ENCODE measurements at places on chromosomes 2 and 18. TPM values are rescaled to one million over a fixed set of nuclear protein-coding genes. Genes with fewer than 3 reads are reported as not detected.

RNF144A gene
- total RNA-seq, result 4.9 TPM

DNA sequence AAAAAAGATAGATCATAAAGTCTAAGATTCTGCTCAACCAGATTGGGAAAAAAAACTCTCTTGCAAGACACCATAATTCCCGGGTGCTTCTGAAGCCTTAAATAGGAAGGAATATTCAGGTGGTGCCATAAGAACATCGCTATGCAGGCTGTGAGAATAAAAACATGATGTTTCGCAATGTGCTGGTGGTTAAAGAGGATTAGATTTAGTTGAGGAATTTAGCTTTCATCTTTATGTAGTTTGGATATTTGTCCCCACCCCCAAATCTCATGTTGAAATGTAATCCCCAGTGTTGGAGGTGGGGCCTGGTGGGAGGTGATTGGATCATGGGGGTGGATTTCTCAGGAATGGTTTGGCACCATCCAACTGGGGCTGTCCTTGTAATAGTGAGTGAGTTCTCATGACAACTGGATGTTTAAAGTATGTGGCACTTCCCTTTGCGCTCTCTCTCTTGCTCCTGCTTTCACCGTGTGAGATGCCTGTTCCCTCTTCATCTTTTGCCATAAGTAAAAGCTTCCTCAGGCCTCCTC lies 132.2 kb downstream of the AKAIN1 start:
- DNase-seq, result no peak
- H3K36me3 ChIP-seq, result no peaks in the 10 kb centered on the region
- no peak overlapping the region for H3K4me3 ChIP-seq
- no peaks in the 10 kb centered on the region for H3K27me3 ChIP-seq

LOXL3 gene
- total RNA-seq, result 17.6 TPM

DNA sequence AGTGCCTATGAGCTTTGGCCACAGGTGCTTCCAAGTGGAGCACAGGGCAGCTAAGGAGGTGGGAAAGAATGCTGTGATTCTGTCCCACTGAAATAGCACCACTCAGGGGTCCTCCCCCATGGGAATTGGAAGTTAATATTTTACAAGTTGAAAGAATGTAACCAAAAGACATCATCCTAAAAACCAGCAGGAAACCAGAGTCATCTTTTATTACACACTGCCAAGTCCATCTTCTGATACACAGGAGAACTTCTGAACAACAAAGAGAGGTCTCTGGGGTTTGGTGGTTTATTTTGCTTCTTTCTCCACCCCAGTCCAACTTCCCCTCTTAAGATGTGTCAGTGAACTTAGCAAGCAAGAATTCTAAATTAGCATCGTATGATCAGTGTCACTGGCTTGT lies 47.7 kb downstream of the COLEC12 start:
- no peaks in the 10 kb centered on the region for H3K27me3 ChIP-seq
- H3K4me1 ChIP-seq, result peaks cover 10% of the 10 kb centered on the region
- H3K36me3 ChIP-seq, result no peaks in the 10 kb centered on the region
- H3K27ac ChIP-seq, result no peak overlapping the region
- no peak for DNase-seq

DNA sequence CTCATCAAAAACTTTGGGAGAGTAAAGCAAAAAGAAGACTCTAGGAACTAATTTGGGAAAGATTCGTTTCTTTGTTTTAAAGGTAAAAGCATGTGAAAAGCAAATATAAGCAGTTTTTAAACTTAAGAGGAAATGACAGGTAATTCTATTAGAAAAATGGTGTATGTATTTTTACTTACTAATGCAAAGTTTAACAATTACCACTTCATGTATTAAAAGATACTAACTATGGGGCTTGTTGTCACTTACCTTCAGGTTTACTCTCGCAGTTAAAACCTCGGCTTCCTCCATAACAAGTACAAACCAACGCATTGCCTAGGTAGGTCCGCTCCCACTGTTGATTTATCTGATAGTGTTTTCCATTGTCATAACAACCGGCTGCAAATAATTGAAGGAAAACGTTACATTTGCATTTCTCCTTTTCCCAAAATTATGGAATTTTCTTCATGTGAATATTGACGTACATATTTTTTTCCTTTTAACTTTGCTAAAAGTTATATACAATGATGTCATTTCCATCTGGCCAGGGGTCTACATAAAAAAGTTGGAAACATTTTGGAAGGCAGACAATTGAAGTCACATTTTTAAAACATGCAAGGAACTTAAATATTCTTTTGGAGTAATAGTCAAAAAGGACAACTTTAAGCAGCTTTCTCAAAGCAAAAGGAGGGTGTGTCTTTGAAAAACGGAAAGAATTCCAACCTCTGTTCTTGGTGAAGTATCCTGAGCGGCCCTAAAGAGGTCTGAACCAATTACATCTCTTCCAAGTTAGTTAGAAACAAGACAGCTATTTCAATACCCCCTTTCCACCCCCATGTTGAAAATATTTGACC lies 1.2 kb downstream of the FN1 start:
- peak overlapping the region; percentile 99 for H3K4me3 ChIP-seq
- H3K27ac ChIP-seq, result peak overlapping the region; percentile 97
- DNase-seq, result no peak

SERPINB12 gene
- not detected for total RNA-seq

GRCh38 chr2:151757861-151758260 lies 23.6 kb upstream of the NEB start:
- H3K4me1 ChIP-seq, result no peaks in the 10 kb centered on the region
- H3K36me3 ChIP-seq, result no peaks in the 10 kb centered on the region
- no peak overlapping the region for H3K4me3 ChIP-seq
- DNase-seq, result no peak
- no peaks in the 10 kb centered on the region for H3K27me3 ChIP-seq
- no peak overlapping the region for H3K27ac ChIP-seq

GRCh38 chr18:5966514-5966913 lies 71.2 kb upstream of the TMEM200C start:
- H3K4me1 ChIP-seq, result no peaks in the 10 kb centered on the region
- no peak overlapping the region for H3K27ac ChIP-seq
- DNase-seq, result no peak

C2orf15 gene
- total RNA-seq, result 0.59 TPM

DNA sequence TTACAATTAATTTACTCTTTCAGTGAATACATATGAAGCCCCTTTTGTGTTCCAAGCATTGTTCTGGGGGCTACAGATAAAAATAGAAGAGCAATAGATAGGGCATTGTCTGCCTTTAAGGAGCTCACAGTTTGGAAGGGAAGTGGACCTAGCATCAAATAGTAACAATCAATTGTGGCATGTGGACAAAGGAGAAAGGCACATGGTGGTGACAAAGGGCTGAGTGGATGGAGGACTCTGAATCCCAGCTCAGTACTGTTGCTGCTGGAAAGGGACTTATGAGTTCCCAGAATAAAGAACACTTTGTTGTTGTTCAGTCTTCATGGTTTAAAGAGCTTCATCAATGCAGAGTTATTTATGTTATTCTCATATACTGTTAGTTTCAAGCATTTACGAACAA lies 217.7 kb downstream of the HRH4 start:
- no peaks in the 10 kb centered on the region for H3K27me3 ChIP-seq
- no peak overlapping the region for H3K4me3 ChIP-seq
- H3K36me3 ChIP-seq, result no peaks in the 10 kb centered on the region
- no peak for DNase-seq
- H3K4me1 ChIP-seq, result no peaks in the 10 kb centered on the region

DNA sequence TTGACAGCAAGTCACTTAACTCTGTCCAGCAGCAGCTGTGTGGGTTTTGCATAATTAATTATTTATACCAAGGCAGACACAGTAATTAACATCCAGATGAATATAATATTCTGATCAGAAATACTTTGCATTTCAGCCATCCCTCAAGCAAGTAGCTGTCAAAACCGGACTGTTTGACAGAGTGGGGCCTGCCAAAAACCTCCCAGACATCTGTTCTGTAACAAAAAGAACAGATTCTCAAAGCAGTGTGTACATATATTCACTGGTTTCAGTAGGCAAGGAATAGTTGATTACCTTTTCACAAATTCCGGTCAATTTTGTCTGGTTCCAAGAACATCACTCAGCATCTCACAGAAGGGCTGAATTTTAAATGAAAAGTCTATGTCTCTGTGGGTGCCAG lies 291.6 kb downstream of the CMPK2 start:
- H3K36me3 ChIP-seq, result no peaks in the 10 kb centered on the region
- no peak for DNase-seq

GRCh38 chr2:31328026-31328425 lies 86.5 kb downstream of the XDH start:
- H3K36me3 ChIP-seq, result no peaks in the 10 kb centered on the region
- no peak for DNase-seq
- no peaks in the 10 kb centered on the region for H3K27me3 ChIP-seq
- no peak overlapping the region for H3K27ac ChIP-seq
- H3K4me3 ChIP-seq, result no peak overlapping the region
- no peaks in the 10 kb centered on the region for H3K4me1 ChIP-seq

LCT gene
- not detected for total RNA-seq

DNA sequence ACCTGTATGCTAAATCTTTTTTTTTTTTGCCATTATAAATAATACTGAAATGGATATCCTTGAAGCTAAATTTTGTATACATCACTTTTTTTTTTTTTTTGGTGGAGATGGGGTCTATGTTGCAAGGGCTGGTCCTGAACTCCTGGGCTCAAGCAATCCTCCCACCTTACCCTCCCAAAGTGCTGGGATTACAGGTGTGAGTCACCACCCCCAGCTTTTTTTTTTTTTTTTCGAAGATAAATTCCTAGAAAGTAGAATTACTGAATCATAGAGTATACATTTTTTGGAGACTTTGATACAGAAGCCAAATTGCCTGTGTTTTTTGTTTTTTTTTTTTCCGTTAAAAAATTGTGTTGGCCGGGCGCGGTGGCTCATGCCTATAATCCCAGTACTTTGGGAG lies 51.0 kb upstream of the MCFD2 start:
- H3K27me3 ChIP-seq, result no peaks in the 10 kb centered on the region
- no peak for DNase-seq
- H3K27ac ChIP-seq, result no peak overlapping the region
- no peak overlapping the region for H3K4me3 ChIP-seq
- peaks cover 4% of the 10 kb centered on the region for H3K36me3 ChIP-seq
